Fibroblast of gingiva (primary cell): ENCODE measurements at places on chromosomes 2 and 18.

DNA sequence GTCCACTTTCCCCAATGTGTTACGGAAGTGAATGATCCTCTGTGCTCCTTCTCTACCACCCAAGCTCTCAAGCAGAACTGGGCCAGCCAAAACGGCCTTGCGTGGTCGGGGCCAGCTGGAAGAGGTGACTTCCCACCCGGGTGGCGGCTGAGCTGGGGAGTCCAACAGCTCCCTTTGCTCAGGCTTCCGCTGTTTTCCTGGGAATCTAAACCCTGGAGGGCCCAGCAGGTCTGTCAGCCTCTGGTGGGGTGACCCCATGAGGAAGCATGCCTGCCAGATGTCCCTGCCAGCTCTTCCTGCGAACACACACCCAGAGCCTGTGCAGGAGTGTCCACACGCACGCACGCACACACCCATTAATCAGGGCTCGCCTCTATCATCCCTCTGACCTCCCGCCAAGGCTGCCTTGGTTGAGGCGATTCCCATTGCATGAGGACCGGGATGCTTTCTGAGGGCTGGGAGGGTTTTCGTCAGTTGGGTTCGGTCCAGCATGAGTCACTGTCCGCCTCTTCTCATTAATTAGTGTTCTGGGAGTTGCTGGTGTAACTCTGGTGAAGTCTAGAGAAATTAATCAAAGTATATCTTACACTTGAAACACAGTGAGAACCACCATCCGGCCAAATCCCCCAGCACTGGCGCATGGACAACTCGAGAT is 90.6 kb downstream of the TWIST2 start:
- peak; percentile 95 for DNase-seq

DNA sequence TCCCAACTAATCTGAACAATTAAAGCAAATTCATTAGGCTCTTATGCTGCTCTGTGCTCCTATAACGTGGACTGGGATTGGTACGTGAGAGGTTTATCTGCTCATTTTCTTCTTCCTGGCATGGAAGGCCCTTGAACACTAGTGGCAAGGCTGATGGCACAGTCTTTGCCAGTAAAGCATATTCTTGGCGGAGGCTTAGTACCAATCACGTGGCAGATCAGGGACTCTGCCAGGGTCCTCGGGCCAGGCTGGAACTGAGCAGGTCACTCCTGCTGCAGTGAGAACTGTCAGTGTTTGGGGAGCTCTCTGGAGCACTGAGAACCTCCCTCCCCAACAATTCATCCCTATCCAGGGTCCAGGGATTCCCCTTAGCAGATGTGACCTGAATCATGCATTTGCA is 3.7 kb upstream of the ALPK2 start:
- DNase-seq, result no peak

DNA sequence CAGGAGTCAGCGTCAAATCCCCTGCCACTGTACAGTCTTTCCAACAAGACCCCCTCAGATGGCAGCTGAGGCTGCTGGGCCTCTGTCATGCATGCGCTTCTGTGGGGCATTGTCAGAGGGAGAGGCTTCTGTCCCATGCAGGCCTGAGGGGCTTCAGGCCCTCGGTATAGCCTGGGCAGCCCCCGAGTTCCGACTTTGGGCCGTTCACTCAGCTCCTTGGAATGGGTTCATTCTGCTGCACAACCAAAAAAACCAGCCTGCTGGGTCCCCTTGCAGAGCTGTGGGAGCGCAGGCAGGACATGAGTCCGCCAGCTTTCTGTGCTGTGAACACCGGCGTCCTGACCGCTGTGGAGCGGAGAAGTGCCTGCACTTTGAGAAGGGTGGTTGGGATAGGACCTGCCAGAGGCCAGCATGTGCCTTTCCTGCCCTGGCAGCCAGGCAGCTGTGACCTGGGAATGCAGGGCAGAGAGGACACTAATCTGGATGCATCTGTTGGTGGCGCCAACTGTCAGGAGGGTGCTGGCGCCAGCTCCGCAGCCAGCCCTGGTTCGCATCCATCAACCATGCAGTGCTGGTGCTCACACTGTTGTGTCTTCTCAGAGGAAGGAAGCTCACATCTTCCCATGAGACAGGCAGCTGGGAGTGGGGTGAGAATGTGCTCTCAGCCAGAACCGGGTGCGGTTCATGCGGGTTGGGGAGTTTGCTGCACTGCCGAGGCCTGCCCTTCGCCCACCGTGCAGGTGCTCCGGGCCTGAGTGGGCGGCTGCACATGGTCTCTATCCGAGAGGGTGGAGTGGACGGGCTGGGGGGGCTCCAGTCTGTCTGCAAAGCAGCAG is 14.3 kb downstream of the ARHGEF4 start:
- DNase-seq, result no peak

DNA sequence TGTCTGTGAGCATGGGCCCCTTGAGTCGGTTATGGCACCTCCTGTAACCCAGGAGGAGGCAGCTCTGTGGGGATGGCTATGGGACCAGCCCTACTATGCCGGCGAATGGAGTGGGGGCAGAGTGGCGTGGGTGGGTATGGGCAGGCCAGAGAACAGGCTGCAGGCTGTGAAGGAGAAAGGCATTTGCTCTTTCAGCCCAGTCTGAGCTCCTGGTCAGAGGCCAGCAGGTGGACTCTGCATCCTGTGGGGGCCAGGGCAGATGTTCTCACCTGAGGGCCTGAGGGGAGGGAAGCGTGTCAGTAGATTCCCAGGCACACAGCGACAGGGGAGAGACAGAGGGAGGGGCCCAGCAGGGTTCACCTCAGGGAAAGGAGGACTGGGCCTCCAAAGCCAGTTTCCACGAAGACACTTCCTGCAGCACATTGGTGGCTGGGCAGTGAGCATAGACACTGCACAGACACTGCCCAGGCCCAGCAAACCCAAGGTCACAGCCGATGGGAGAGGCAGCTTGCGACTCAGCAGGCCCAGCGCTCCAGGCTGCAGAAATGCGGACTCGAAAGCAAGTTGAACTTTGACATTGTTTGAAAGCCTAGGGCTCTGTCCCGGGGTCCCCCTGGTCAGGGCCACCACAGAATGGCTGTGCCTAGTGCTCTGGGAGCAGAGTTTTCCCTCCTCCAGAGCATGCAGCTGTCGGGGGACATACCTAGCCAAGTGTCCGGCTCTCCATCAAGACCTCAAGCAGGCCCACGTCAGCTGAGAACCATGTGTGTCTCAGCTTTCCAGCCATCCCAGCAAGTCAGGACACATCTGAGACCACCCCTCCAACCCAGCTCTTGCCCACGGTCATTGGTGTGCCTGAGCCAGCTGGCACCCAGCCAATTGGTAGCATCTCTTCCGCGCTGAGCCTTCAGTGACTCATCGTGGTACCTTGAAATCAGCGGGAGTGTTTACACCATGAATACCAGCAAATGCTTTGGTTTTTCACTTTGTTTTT is 53.8 kb downstream of the TGOLN2 start:
- peak; percentile 56 for DNase-seq

GRCh38 chr2:124121760-124122275 is 96.7 kb downstream of the CNTNAP5 start:
- no peak for DNase-seq

DNA sequence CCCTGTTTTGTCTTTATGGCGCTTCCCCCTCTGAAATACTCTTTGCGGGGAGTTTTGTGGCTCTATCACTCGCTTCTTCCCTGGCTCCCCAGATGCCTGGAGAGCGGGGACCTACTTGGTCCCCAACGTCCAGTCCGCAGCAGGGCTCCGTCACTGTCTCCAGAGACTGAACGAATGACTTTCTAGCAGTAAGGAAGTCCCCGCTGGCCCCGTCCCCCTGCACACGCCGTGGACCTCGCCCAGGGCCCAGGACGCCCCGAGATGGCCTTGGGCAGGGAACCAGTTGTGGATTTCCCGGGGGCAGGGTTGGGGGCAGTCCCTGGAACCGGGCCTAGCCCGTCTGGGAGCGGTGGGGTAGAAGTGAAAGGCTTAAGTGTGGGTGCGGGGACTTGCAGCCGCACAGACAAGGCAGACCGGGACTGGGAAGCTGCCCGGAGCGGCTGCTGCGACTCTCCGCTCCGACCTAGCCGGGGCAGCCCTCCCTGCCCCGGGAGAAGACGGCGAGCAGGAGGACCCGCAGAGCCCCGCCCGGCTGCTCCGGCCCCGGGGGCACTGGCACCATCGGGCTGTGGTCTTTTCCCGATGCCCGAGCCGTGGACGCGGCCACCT is 821 bp upstream of the EPHA4 start:
- peak; percentile 45 for DNase-seq
